Subcutaneous preadipocyte (primary cell): ENCODE measurements at places on chromosomes 2 and 18. TPM values are rescaled to one million over a fixed set of nuclear protein-coding genes. Genes with fewer than 3 reads are reported as not detected.

The TEX44 gene
- not detected in 2 replicates for total RNA-seq

The MALL gene
- total RNA-seq, result 4.7 and 8.8 TPM in 2 replicates

The LYPD1 gene
- 0.59 TPM in 1 of 2 replicates, not detected in the other for total RNA-seq

The TNFAIP6 gene
- 22.3 and 23.5 TPM in 2 replicates for total RNA-seq

The ATP6V1B1 gene
- total RNA-seq, result 0.59 and 1.8 TPM in 2 replicates

The RNF181 gene
- 105 and 194 TPM in 2 replicates for total RNA-seq

The ZNF804A gene
- total RNA-seq, result under 0.01 and 0.98 TPM in 2 replicates

The HNMT gene
- 23.3 and 59.2 TPM in 2 replicates for total RNA-seq

The KATNAL2 gene
- 2.5 and 4.8 TPM in 2 replicates for total RNA-seq

The DES gene
- total RNA-seq, result 0.39 and 0.73 TPM in 2 replicates

The ALKAL2 gene
- not detected in 2 replicates for total RNA-seq

The OTOS gene
- not detected in 2 replicates for total RNA-seq

The CHRND gene
- total RNA-seq, result not detected in 2 replicates

The CHST10 gene
- total RNA-seq, result 4.8 and 7.8 TPM in 2 replicates

The C1GALT1C1L gene
- 0.78 and 1.1 TPM in 2 replicates for total RNA-seq

The MYO1B gene
- total RNA-seq, result 189 and 247 TPM in 2 replicates

The SLC4A5 gene
- under 0.01 and 1.5 TPM in 2 replicates for total RNA-seq

The ADAM17 gene
- 39.3 and 45.7 TPM in 2 replicates for total RNA-seq

The TCF4 gene
- total RNA-seq, result 69.4 and 89.7 TPM in 2 replicates

The STPG4 gene
- total RNA-seq, result under 0.01 and 0.20 TPM in 2 replicates

The PIEZO2 gene
- under 0.01 TPM in 1 of 2 replicates, not detected in the other for total RNA-seq

The POTEF gene
- not detected in 2 replicates for total RNA-seq

The CYRIA gene
- total RNA-seq, result 2.5 and 2.6 TPM in 2 replicates

The C2orf92 gene
- total RNA-seq, result 2.6 and 4.7 TPM in 2 replicates

The APCDD1 gene
- total RNA-seq, result 0.73 TPM in 1 of 2 replicates, not detected in the other

The ALPP gene
- total RNA-seq, result not detected in 2 replicates

The CTAGE1 gene
- total RNA-seq, result not detected in 2 replicates

The SP140 gene
- under 0.01 TPM in 1 of 2 replicates, not detected in the other for total RNA-seq

The G6PC2 gene
- not detected in 2 replicates for total RNA-seq

The TRIM43 gene
- not detected in 2 replicates for total RNA-seq

The REG1B gene
- total RNA-seq, result not detected in 2 replicates

The CEP68 gene
- total RNA-seq, result 10.9 and 12.9 TPM in 2 replicates

The AGAP1 gene
- total RNA-seq, result 16.2 and 28.3 TPM in 2 replicates

The UGT1A3 gene
- total RNA-seq, result not detected in 2 replicates

The UPP2 gene
- not detected in 2 replicates for total RNA-seq

The DHRS9 gene
- not detected in 2 replicates for total RNA-seq

The KCNE4 gene
- total RNA-seq, result 0.73 and 1.6 TPM in 2 replicates

The SERPINB12 gene
- not detected in 2 replicates for total RNA-seq

The LAMA3 gene
- 3.9 and 6.6 TPM in 2 replicates for total RNA-seq

The LRRC30 gene
- not detected in 2 replicates for total RNA-seq
